ENCODE measurements at places on chromosomes 6 and 20.

DNA sequence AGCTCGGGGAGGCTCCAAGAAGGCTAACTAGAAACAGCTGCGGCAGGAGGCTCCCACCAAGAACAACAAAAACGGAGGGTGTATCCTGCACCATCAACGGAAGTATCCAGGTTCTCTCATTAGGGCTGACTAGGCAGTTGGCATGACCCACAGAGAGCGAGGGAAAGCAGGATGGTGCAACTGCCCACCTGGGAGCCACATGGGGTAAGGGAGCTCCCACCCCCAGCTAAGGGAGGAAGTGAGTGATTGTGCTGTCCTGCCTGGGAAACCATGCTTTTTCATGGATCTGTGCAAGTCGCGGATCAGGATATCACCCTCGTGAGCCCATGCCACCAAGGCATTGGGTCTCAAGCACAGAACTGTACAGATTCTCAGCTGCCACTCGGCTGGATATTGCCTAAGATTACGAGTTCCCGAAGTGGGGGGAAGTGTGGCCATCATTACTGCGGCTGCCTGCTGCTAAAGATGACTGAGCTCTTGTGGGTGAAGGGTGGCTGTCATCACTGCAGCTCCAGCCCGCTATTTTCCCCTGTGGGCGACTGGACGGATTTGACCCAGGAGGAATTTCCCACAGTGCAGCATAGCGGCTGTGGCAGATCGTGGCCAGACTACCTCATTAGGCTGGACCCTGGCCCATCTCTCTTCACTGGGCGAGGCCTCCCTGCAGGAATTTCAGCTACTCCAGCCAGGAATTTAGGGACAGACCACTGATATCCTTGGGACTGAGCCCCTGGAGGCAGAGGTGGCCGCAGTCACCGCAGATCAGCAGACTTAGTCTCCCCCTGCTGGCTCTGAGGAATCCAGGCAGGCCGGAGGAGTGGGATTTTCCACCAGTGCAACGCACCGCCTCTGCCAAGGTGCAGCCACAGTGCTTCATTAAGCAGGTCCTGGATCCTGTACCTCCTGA, 515.7 kb downstream of the FRK start:
- no peak for DNase-seq

DNA sequence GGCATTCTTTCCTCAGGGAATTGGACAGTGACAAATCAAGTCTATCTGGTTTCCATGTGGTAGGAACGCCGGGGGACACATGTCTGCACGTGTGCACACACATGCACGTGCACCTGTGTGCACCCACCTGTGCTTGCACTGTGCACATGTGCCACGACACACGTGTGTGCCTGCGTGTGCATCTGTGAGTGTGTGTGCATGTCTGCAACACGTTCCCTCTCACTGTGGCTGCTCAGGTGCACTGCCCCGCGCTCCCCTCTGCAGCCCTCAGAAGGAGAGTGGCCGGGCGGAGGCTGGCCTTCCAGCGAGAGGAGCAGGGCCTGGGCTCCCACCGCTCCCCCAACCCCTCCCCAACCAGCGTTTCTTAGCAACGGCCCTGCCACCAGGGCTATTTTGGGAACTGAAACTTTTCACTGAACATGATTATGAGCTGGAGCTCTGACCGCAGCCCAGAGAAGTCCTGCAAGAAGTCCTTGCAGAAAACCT, 147.8 kb downstream of the PHACTR3 start:
- no peak for DNase-seq

DNA sequence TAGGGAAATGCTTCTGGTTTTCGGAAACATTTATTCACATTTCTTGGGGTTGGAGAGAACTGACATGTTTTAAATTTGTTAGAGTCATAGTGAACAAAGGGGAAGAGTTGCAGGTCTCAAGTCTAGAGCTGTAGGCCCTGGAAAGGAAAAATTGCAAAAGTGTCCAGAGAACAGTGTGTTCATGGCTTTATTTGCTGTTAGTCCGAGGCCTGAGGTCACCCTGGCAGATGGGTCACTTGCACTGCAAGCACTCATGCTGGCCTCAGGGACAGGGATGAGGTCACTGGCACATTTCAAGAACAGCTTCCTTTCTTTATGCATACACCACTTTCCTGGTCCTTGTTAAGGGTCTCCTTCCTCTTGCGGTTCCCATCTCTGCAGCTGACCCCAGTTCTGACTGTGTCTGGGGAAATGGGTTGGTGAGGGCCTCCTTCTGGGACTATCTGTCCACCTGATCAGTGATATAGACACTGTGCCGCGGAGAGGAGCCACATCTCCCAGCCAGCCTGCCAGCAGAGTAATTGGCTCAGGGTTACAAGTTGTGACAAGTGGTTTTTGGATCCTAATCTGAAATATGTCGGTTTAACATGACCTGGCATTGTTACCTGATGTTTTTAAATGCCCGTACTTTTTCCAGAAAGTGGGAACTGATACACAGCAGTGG, 194.0 kb downstream of the EYA4 start:
- no peak for DNase-seq

DNA sequence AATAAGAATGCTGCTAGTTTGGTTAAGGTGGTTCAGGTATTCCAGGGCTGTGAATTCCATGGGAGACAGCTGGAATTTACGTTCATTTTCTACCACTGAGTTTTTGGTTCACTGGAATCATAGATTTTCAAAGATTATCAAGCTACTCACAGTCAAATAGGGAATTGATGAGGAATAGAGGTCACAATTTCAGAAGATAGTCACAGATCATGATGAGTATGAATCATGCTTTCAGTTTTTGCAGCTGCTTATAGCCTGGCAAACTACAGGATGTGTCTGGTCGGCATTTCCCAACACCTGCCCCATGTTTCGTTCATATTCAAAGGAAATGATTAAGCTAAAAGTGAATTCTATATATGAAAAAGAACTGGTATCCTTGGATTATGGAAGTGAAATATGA, 58.7 kb downstream of the BCKDHB start:
- no peak for DNase-seq

DNA sequence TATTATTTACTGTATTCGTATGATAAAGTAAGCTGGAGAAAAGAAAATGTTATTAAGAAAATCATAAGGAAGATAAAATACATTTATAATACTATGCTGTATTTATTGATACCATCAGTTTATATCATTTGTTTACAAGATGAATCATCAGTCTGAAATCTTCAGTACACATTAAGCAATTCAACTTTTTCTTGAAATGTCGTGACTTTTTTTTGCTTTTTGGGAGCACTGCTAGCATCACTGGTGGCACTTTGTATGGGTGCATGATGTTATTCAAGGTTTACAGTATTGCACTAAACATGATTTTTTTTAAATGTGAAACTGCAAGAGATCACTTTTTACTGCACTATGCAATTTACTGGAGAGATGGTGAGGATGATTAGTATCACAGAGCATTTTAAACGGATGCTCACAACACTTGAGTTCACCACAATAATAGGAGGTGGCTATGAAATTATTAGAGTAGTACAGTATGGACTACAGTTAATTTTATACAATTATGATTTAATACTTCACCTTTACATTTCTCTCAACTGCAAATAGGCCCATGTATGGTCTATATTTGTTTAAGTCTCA, 85.9 kb downstream of the SNAP25 start:
- no peak for DNase-seq

GRCh38 chr6:68760485-68760884, 125.4 kb downstream of the ADGRB3 start:
- DNase-seq = no peak

DNA sequence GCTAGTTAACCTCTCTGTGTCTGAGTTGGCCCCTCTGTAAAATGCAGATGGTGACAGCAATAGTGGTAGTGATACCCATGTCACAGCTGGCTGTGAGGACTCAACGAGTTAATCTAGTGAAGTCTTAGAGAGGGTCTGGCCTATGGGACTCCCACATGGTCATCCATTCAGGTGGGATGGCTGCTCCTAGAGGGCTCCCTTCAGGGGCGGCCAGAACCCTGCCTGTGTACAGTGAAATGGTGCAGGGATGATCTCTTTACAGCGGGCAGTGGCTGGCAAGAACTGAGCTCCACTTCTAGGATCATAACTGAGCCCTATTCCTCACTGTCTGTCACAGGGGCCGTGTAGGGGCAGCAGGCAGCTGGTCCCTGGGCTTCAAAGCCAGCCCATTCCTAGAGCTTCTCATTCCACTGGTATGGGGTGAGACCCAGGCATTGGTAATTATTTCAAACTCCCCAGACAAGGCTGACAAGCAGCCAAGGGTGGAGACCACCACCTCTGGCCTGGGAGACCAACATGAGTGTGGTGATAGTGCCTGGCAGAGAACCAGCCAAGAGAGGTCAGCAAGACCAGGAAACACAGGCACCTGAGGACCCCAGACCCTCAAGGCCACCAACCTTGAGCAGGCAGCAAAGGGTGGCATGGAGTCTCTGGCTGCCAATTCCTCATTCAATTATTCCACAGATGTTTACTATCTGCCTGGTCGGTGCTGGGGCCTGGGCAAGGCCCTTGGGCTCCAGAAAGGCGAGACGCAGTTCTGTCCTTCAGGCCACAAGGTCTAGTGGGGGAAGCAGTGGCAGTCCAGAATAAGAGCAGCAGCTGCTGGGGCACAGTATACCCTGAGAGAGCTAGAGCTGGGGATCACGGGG, 103.4 kb downstream of the MRPL14 start:
- no peak for DNase-seq

DNA sequence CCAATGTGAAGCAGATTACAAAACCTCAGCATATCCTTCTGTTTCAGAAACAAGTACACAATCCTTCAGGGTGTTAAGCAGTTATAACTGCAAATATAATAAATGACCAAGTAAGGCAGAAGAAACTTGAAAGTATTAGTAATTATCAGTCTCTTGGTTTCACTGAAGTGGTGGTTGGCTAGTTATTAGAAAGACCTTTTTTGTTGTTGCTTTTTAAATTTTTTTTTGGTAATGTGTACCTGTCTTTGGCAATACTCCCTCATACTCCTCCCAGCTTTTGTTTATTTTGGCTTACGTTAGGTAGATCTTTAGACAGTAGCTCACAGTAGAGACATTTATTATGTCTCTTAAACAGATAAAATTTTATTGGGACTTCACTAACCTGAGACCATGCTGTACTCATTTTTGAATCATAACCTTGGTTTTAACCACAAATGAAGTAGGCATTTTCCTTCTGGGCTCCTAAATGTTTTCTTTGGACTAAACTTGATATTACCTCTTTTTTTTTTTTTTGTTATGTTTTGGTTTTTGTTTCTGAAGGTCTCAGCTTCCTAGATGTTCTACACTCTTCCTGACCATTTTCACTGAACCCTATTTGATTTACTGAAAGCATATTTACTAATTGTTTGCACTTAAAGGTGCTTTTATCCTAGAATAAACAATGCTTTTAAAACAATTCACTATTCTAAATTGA, 6.4 kb downstream of the CD2AP start:
- peak; percentile 11 for DNase-seq

DNA sequence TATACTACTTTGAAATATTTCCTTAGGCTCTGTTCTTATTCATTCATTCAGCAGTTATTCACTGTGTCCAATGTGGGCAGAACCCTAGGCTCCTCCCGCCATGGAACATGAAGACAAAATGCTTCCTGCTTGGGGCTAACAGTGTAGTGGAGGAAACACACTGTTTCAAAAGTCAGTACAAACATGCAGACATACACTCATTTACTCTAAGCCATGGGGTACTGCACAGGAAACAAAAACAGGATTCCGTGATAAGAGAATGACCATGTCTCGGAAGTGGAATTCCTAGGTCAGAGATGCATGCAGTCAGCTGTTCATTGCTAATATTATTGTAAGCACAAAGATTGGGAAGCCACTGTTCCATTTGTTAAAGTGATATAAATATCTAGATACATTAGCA, 18.4 kb upstream of the FAM209A start:
- no peak for DNase-seq

DNA sequence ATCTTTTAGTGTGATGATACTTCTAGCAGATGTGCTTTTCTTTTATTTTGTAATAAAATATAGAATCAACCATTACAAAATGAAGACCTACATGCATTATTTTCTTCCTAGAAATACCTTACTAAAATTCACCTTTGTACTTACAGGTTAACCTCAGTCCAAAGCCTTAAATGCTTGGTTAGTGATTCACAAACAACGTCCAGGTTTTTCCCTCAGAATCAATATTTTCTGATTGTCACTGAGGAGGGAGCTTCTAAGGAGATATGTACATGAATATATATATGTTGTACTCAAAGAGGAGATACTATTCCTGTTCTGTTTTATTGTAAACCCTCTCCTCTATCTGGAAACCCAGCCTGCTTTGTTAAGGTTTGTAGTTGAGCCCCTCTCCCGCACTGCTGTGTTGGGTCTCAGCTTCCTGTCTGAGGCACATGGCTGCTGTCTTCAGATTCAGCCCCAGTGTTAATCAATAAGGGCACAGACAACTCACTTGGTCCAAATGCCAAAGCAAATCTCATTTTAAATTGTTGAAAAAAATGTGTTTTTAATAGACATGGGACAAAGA, 33.9 kb upstream of the HS3ST5 start:
- DNase-seq = no peak

- no peak for DNase-seq
Observed at GRCh38 chr20:23915844-23916243, 36.3 kb upstream of the CST5 start.

DNA sequence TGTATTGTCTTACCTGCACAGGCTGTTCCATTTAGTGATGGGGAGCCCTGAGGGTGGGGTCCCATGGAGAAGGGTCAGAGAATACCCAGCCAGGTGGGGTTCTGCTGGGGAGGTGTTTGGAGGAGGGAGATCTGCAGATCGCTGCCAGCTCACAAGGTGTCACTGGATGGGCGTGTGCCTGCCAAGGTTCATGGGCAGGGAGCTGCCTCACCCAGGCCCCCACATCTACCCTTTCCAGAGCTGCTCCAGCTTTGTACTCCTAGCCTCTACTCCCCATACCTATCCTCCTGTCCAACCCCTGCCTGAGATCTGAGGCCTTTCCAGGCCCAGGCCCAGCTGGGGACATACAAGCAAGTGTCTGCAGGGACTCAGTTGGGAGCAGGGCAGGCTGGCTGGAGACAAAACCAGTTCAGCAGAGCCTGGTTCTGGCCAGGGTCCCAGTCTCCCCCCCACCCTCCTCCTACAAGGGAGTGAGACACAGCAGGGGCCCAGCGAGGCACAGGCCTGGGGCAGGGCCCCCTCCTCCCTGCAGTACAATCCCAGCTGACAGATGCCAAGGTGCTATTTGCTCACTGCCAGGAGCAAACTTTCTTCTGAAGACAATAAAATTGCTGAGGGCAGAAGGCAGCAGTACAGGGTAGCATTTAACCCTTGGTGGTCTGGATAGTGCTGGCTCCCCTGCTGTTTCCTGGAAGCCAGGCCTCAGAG, 19.7 kb downstream of the SPDEF start:
- peak; percentile 42 for DNase-seq

DNA sequence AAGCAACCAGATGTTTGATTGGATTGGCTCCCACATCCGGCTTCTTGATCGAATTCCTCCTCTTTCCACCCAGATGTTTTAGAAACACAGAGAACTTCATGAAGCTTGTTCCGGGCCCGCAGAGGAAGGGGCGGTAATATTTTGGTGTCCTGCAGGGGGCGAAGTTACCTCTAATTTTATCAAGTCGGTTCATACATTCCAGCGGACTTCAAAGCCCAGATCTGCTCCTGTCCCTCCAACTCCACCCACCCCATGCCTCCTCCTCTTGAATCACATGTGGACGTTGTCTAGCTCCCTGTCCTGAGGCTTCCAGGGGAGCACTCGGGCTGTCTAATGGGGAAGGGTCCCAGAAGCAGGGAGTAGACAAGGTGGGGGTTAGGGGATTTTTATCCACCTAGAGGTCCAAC, 2.9 kb upstream of the BMP6 start:
- peak; percentile 78 for DNase-seq

Measured in NCI-H2029 (cell line).